ENCODE measurements at places on chromosomes 4 and X.

GRCh38 chr4:7649741-7650531 lies 215.2 kb upstream of the PSAPL1 start:
- DNase-seq, result no peak

GRCh38 chrX:20309806-20310205 lies 43.1 kb upstream of the RPS6KA3 start:
- no peak for DNase-seq

DNA sequence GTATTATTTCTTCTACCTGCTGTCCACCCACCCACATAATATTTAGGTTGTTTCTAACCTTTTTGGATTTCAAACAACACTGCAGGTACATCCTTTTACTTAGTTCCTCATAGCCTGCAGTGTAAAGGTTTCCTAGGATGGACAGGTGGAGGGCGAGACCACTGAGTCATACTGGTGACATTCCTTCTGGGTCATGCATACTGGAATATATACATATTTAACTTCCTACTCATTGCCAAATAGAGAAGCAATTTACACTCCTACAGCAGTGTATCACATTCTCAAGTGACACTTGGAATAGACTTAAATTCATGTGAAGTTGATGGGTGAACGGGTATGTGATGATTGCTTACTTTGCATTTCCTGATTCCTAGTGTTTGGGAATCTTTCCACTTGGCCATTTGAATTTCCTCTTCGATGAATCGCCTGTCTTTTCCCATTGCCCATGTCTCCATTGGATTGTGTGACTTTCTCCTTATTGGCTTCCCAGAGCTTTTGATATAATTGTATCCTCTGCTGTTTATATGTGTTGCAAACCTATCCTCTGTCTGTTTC lies 8.2 kb upstream of the PPP2R2C start:
- DNase-seq, result no peak

GRCh38 chrX:101550751-101551379 lies 518 bp downstream of the ARMCX1 start:
- no peak for DNase-seq

- no peak for DNase-seq
Measured at GRCh38 chr4:5133201-5133600, 81.9 kb downstream of the STK32B start.

GRCh38 chrX:38805432-38806389 lies 4.5 kb downstream of the MID1IP1 start:
- no peak for DNase-seq
